Endothelial cell (in vitro differentiated cells): ENCODE measurements at places on chromosomes 4 and X. TPM values are rescaled to one million over a fixed set of nuclear protein-coding genes. Genes with fewer than 3 reads are reported as not detected.

Gene PRKX
- 25.3 TPM for total RNA-seq

Gene PRDM8
- total RNA-seq: 30.5 TPM

Gene RTL5
- 8.5 TPM for total RNA-seq

Gene RPS3A
- 2,209 TPM for total RNA-seq

GRCh38 chr4:46506876-46507275, 116.9 kb upstream of the GABRA2 start:
- no peak for DNase-seq

DNA sequence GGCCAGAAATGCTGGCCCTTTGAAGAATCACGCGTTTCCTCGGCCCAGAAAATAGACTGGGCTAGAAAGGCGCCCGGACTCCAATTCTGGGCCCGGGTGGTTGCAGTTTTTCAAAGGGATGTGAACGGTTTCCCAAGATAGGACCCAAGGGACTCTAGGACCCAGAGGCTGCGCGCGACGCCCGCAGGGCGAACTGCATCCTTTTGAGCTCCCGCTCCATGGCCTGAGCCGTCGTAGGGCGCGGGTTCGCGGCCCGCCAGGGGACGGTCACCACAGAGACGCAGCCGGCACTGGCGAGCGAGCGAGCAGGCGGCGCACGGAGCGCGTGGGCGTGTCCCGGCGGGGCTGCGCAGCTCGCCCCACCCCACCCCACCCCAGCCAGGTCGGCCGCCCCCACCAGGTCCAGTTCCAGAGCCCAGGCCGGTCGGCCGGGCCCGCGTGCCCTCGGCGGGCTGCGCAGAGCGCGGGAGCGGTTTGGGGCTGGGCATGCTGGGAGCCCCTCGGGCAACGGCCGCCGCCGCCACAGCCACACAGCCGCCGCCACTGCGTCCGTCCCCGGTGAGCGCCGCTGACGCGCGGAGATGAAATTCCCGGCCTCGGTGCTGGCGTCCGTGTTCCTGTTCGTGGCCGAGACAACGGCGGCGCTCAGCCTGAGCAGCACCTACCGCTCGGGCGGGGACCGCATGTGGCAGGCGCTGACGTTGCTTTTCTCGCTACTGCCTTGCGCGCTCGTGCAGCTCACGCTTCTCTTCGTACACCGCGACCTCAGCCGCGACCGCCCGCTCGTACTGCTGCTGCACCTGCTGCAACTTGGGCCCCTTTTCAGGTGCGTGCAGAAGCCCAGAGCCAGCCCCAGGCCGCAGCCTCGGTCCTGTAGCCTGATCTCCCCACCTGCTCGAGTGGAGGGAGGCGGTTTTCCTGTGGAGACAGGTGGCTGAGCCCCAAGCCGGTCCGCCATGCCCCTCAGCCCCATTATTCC, at the start of gene XK:
XK (plus strand) TSS at position 411 of the 979 bp plus-strand sequence; CDS start at position 582, 171 bp downstream.
- peak; percentile 45 for DNase-seq

- DNase-seq: no peak
These were observed 34.2 kb downstream of the DCK start for GRCh38 chr4:71027611-71028010.

GRCh38 chr4:177281351-177281909, 28.2 kb upstream of the NEIL3 start:
- DNase-seq: no peak
